ENCODE measurements at places on chromosomes 4 and X.

- DNase-seq, result no peak
Observed at GRCh38 chrX:40154250-40154852, 56.6 kb upstream of the BCOR start.

GRCh38 chr4:182174979-182175378 is 68.2 kb upstream of the TENM3 start:
- DNase-seq, result no peak

DNA sequence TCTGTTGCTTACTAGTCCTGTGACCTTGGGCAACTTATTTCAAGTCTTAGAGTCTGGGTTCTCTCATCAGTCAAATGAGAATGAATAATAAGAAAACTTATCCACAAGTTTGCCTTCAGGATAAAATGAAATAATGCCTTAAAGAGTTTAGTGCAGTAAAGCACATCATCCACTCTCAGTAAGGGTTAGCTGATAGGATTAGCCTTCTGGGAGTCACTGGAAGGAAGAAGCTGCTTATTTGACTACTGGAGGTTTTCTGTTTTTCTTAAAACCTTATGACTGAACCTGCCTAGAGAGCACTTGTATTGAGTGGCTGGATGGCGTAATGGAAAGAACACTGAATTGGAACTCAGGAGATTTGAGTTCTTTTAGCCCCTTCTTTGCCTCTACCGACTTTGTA is 1.8 kb downstream of the RNF128 start:
- DNase-seq, result no peak

DNA sequence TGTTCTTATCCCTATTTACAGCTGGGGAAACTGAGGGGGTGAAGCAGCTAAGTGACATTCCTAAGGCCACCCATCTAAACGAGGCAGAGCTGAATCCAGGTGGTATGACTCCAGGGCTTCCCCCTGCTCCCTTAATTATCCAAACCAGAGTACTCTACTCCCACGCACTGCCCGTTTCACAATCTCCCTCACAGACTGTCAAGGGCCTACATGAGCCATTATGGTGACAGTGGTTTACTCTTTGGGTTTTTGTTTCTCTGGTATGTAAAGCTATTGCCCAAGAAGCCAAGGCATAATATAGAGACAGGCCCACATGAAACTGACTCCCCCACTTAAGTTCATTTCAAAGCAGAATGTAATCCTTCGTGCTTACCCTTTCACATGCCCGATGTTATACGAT is 95.1 kb downstream of the NHS start:
- no peak for DNase-seq

DNA sequence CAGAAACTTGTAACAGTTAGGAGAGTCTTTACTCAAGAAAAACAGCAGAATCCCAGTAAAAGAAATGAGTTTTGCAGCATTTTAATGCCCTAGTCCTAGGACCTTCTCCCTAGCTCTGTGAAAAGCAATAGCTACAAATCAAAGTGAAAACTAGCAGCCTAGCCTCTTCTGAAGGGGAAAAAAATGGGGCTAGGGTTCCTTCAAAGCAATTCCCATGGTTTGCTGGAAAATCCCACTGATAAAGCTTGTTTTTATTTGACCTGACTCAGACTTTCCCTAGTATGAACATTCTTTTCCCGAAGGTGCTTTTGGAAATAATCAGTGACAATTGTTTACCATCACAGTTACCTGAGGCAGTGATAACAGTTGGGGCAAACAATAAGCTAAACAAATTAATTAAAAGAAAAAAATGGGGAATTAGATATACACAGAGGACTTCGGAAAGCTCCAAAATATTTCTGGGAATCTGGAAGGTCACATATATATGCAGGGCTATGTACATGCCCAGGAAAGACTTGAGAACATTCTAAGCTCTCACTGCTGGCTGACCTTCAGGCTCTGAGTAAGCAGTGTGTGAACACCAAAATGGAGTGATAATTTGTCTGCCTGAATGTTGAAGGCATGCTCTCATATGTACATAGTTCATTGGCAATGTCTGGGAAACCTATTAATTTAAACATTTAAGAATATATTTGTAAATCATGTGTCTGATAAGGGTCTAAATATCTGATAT is 285.9 kb downstream of the KCTD8 start:
- DNase-seq, result no peak

DNA sequence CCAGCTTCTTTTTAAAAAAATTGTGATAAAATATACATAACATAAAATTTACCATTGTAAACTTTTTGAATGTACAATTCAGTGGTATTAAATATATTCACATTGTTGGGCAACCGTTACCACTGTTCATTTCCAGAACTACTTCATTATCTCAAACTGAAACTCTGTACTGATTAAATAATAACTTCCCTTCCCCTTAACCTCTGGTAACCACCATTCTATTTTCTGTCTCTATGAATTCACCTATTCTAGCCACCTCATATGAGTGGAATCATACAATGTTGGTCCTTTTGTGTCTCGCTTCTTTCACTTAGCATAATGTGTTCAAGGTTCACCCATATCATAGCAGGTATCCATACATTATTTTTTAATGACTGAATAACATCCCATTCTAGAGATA is 8.3 kb downstream of the GPR50 start:
- DNase-seq, result no peak

- no peak for DNase-seq
Observed at GRCh38 chr4:76548704-76549103, 113.7 kb downstream of the SHROOM3 start.

DNA sequence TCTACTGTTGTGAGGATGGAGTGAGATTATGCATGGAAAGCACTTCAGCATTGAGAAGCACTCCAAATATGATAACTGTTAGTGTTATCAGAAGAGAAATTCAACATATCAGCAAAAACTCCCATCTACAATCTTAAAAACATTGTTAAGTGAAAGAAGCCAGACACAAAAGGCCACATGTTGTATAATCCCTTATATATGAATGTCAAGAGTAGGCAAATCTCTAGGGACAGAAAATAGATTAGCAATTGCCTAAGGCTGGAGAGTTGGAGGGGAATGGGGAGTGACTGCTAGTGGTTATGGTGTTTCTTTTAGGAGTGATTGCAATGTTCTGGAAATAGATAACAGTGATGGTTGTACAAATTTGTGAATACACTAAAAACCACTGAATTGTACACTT is 122.5 kb upstream of the LNX1 start:
- no peak for DNase-seq

DNA sequence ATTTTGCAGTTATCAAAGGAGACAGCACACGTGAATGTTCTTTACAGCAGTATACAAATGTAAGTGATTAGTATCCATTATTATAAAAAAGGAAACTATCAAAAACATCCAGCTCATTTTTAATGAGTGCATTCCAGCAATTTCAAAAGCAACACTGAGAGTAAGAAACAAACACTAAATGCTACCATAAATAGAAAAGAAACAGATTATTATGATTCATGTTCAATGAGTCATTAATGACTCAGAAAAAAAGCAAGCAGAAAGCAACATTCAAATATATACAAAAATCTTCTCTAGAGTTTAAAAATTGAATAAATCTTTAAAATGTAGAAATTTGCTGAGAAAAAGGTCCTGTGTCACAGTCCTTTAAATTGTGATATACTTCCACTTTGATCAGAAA is 346.5 kb upstream of the FMR1 start:
- no peak for DNase-seq

DNA sequence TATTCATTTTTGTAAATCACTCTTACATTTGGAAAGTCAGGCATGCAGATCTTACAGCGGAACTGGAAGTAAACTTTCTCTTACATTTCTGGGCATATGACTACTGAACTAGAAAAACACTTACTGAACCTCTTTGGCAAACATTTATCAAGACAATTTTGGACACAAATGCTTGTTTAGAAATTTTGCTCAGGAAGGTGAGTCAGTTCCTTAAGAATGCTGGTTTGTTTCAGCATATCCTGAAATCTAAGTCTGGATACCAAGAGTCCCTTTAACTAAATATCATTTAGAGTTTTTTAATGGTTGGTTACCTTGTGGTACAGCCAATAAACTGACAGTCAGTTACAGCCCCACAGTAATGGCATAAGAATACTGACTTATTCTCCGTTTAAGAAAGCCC is 15.0 kb downstream of the SHISA3 start:
- DNase-seq, result no peak

GRCh38 chrX:149903889-149904748 is 23.1 kb downstream of the MAGEA8 start:
- no peak for DNase-seq

DNA sequence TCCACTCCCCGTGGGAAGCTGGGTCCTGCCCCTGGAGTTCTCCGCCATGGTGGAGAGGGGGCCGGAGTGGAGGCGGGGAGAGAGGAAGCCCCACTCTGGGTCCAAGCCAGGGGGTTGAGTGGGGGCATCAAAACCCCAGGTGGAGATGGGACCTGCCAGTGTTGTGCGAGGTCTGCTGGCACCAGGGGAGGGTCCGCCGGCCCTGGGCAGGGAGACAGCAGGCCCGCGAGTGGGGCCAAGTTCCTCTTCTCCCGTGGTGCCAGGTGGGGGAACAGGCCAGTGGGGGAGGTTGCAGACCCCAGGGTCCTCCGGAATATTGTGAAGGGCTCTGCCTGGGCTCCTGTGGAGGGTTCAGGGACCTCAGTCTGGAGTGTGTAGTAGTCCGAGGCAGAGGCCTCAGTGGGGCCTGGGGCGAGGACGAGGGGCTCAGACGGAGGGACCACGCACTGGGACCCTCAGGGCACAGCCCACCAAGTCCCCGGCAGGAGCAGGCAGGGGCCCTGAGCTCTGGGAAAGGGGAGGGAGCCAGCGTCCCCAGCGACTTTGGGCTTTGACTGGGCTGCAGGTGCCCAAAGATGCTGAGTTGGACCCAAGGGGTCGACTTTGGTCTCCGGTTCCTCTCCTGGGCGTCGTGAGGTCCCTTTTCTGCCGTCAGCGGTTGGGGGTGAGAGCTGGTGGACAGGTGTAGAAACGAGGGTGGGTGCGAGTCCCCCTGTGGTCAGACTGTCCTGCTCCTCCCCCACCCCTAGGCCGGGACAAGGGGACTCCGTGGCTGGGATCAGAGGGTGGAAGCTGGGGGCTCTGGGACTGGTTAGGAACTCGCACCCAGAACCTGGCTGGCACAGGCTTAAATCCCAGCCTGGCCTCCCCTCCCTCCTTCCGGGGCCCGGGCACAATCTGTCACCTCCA is 43.8 kb upstream of the NKX1-1 start:
- no peak for DNase-seq

GRCh38 chrX:12973561-12974304 is 1.2 kb upstream of the TMSB4X start:
- DNase-seq, result peak; percentile 53

DNA sequence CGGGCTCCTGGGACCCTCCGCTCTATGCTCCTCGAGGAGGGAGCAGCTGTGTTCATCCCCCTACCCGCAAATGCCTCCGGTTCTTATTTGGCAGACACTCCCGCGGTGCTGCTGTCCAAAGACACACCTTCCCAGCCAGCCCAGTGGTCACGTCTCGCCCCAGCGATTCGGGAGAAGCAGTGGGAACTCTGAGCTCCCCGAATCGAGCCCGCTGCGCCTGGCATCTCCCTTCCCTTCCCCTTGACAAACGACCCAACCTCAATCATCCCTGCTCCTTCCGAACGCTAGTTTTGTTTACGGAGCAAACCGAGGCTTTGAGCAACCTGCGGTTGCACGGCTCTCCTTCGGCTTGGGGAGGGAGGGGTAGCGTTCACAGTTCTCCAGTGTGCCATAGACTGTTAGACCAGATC is 317 bp upstream of the FRMPD4 start:
- no peak for DNase-seq

GRCh38 chrX:115892787-115893671 is 277.5 kb upstream of the AGTR2 start:
- no peak for DNase-seq

GRCh38 chr4:131488772-131489171 is 1660.3 kb upstream of the PCDH10 start:
- no peak for DNase-seq

DNA sequence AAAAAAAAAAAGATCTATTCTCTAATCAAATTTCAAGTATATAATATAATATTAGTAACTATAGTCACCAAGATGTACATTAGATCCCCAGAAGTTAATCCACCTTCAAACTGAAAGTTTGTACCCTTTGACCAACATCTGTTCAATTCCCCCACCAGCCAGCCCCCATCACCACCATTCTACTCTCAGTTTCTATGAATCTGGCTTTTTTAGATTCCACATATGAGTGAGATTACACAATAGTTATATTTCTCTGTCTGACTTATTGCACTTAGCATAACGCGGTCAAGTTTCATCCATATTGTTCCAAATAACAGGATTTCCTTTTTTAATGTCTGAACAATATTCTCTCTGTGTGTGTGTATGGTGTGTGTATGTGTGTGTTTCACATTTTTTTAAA is 33.7 kb upstream of the VMA21 start:
- no peak for DNase-seq

GRCh38 chrX:79130857-79131256 is 13.6 kb upstream of the GPR174 start:
- DNase-seq, result no peak

GRCh38 chr4:189497516-189497915 is 443.2 kb upstream of the FRG1 start:
- no peak for DNase-seq

DNA sequence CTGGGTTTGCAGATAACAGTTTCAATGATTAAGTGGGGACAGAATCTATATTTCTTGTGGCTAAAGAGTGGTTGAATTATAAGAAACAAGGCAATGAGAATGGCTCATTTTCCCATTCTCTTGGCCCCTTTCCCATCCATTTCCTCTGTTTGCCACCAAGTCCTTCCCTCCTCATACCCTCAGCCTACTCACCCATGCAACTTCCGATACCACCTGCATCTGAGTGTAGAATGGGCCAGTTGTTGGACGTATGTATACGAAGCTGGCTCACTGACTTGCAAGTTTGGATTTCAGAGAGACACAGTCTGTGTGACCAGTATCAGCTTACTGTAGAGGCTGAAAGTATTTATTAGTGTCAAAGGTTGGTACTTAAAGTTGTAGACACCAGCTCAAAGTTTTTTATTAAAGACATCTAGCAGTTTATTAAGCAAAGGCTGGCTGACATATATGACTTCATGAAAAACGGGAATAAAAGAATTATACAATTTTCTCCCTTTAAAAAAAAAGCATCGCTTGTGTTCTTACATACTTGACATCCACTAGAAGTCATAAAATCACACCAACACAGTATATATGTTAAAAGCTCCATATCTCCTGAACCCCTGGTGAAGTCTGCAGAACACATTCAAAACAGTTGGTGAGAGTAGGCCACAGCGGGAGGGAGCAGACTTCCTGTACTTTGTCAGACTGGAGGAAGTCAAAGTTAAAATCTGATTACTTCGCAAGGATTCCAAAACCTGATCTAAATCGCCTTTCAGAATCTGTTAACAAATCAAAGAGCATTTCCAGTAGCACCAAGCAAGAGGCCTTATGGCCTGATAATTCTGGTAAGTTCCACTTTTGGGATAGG is 22.4 kb upstream of the STIM2 start:
- no peak for DNase-seq

DNA sequence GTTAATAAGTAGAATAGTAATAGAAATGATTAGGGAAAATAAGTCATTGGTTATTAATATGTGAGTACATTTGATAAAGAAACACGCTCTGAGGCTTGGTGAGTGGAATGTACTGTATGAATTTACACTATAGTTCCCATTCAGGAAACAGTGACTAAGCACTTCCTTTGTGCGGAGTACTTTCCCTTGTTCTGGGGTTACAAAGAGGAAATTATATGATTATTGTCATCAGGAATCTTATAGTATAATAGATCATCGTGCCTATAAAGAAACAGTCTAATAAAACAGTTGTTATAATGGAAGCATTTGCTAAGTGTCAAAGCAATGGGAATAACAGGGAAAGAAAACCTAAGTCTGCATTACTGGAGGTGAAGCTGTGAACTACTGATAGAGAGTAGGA is 138.0 kb downstream of the RPA4 start:
- DNase-seq, result no peak
